Fibroblast of skin of right quadriceps (primary cell): ENCODE measurements at places on chromosomes 6 and 20.
A peak's percentile ranks its signal among the peaks of the same experiment; 100 is the strongest.

- DNase-seq: no peak
Observed at GRCh38 chr6:108673602-108674001, 112.9 kb downstream of the FOXO3 start.

DNA sequence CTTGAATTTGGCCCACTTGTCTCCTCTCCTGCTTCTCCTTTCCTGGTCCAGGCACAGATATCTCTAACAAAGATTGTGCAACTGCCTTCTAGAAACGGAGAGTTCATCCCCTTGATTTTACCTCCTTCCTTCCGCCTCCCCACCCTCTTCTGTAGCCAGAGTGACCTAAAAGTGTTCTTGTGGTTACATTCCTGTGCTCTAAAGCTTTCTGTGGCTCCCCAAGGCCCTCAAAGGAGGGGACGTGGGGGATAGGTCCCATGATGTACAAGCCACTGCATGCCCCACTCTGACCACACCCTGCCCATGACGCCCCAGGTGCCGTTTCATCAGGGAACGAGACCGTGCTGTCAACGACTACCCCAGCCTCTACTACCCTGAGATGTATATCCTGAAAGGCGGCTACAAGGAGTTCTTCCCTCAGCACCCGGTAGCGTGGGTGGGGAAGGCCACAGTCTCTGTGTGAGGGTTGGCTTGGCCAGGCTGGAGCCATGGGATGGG is 8.2 kb downstream of the CDC25B start:
- DNase-seq: no peak

- peak; percentile 39 for DNase-seq
Observed at GRCh38 chr20:20593447-20594170, 118.8 kb downstream of the RALGAPA2 start.

- peak; percentile 60 for DNase-seq
Observed at GRCh38 chr20:40683221-40683893, 5.7 kb downstream of the MAFB start.

DNA sequence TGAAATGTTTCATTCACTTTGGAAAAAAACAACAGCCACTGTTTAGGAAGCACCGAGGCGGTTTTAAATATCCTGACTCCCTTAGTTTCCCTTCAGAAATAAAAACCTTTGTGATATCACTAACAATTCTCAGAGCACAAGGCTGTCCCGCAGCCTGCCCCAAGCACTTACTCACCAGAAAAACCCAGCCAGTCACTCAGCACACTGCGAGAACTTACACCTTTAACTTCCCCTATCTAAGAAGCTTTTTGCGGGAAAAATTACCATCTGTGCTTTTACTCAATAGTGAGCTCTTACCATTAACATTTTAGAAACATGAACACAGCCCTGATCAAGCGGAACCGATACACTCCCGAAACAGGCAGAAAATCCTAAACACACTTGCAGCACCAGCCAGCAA is 9.3 kb downstream of the ZBTB46 start:
- DNase-seq: no peak

GRCh38 chr6:20416567-20417345 is 15.1 kb downstream of the E2F3 start:
- DNase-seq: no peak

DNA sequence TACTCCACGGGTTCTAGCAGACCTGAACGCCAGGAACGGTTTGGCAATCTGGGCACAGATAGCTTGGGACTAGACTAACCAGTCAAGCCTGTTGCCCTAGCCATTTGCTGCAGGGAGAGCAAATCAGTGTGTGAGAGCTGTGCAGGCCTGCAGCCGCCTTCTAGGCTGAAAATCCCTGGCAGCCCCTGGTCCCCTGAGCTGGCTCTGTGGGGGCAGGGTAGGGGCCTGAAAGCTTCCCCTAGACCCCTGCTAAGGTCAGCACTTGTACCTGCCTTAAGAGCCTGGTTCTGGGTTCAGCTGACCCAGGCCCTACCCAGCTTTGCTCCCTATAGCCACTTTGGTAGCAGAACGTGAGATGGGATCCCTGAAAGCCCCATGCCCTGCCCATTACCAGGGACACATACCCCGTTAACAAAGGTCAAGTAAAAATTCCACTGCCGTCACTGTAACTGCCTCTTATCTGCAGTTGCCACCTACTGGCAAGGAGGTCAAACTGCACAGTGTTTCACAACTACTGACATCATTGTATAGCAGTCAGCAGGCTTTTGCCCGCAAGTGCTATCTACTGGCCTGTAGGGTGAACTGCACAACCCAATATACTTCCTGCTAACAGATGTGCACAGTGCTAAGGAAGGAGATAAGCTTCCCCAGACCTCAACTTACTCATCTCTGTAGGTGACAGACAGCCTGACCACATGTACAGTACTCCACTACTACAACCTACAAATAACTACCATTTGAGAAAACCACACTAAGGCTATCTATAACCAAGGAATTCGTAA is 95.1 kb upstream of the OLIG3 start:
- DNase-seq: peak; percentile 15

DNA sequence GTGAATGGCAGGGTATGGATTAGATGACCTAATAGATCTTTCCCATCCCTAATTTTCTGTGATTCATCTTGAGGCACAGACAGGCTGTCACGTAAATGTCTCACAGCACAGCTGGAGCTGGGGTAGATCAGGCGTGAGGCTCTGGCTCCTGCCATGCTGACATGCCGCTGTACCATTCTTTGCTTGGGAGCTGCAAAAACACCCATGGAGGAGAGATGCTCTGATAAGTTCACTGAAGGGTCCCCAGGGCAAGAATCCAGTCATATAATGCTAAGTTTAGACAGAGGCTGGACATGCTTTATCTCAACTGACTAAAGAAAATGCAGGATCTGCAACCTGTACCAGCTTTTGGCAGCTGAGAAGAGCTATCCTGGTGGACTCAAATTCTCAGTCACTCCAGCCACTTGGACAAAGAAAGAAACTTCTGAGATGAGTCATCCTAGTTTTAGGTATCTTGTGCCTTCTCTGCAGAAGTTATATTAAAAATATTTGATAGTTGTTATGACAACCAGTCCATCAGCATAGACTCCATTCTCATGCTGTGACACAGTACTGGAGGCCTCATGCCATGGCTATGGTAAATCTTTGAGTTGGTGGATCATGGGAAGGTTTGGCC is 185.1 kb upstream of the RAB32 start:
- peak; percentile 71 for DNase-seq

DNA sequence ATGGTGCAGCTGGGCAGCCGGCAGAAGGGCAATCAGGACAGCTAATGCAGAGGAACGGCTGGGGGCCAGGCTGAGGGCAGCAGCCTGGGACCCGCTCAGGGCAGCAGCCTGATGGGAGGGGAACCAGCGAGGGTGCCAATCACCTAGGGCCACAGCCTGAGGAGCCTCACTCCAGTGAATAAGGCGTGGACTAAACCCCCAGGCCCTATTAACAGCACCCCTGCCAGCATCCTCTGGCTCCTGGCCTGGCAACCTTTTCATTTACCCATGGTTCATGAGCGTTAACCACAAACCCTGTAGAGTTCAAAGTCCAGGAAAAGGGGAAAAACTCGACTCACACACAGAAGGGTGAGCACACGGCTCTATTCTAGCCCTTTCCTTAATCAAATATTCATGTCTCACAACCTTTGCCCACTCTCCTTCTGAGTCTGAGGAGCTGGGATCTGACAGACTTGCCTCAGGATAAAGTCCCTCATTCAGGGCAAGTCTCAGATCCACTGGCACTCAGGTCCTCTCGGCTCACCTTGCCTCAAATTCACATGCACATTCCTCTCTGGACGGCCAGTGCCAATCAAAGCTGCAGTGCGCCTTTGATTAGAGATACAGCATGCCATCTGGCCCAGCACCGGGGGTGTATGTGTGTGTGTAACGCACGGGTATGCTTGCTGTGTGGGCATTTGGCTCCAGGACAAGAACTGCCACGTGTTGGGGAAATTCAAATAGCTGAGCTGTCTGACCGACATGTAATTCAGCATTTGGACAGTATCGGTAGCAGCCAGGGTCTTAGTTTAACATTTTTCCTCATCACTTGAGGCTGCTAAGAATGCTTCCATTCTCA is 86.9 kb upstream of the TRAF3IP2 start:
- DNase-seq: no peak
